Choroid plexus epithelial cell (primary cell): ENCODE measurements at places on chromosomes 2 and 18.

DNA sequence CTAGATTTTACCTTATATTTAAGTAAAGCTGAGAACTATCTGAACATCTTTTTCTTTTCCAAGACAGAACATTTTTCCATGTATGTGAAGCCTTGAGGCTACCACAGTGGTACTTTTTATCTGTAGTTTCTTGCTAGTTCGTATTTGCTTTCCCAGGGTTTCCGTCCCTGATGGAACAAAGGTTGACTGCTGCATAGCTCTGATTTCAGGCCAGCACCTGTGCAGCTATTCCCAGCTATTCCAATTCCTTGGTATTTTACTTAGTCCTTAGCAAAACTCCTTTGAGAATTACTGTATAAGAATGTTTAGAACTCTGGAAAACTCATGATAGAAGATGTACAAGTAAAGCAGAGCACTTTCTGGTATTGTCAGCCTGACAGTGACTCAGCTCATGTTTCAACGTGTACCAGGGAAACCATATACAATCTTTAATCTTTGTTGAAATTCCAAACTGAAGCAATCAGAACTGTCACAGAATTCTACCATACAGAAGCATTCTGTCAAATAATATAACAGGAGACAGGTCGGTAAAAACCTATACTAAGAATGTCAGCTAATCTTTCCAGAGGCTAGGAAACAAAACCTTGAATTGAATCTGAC, 162.2 kb downstream of the PKP4 start:
- peak; percentile 43 for DNase-seq

GRCh38 chr2:119025013-119025412, 83.0 kb downstream of the MARCO start:
- DNase-seq = no peak

DNA sequence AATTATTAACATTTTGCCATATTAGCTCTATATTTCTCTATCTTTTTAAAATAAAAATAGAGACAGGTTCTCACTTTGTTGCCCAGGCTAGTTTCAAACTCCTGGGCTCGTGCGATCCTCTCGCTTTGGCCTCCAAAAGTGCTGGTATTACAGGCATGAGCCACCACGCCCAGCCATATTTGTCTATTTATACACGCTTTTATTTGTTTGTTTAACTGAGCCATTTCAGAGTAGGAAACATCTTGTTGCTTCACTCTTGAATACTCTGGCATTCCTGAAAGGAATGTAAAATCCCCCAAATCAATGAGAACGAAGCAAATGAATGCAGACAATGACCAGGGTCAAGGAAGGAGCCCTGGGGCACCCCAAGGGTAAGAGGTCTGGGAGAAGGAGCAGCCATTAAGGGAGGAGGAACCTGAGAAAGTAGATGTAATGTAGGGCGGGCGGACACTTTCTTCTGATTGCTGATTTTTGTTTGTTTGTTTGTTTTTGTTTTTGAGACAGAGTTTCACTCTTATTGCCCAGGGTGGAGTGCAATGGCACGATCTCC, 31.7 kb upstream of the RAB1A start:
- DNase-seq = no peak

DNA sequence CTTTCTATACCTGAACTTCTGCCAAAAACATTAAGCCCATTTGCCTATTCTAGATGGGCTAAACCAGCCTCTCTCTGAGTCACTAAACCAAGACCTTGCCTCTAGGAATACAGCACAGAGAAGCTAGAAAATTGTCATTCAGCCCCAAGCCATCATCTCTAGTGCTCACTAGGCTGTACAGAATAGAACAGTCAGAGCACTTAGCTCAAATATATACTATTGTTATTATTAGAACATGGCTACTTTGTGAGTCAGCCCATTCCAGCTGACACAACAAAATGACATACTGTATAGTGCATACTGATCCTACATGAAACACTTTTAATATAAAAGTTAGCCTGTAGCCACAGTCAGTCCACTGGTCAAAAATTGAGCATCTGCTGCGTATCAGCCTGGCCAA, 418.8 kb downstream of the NRXN1 start:
- DNase-seq = peak; percentile 26

- DNase-seq = no peak
Observed at GRCh38 chr2:25158096-25158852, 10.1 kb downstream of the POMC start.

GRCh38 chr2:130744287-130745117, 10.8 kb upstream of the AMER3 start:
- no peak for DNase-seq

- peak; percentile 82 for DNase-seq
Observed at GRCh38 chr2:128584296-128584890, 265.7 kb upstream of the HS6ST1 start.

DNA sequence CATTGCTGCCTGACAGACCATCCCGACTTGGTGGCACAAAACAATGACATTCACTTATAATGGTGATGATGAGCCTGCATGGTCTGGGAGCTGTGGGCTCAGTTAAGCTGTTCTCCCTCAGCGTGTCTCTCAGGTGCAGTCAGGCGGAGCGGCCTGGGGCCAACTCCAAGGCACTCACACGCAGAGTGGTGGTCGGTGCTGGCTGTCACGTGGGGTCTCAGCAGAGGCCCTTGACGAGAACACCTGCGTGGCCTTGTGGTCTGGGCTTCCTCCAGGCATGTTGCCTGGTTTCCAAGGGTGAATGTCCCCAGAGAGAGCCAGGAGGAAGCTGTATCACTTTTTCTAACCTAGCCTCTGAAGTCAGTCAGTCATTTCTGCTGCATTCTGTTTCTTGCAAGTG, 29.8 kb downstream of the ARMC9 start:
- DNase-seq = no peak

DNA sequence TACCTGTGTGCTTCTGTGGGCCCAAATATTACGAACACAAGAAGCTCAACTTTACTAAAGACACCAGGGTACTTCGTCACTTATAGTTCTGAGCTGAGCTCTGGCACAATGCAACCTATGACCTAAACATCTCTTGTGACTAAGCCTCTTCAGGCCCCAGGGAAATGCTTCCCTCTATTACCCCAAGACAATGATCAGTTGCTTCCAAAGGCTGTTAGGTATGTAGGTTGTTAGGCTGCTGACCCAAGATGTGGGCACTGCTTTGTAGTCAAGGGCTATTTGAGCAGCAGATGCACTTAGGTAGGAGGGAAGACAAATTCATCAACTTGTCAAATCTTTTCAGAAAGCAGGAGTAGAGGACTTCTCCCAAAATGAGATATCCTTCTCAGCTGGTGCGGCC, 640.1 kb downstream of the EPHA4 start:
- DNase-seq = no peak

DNA sequence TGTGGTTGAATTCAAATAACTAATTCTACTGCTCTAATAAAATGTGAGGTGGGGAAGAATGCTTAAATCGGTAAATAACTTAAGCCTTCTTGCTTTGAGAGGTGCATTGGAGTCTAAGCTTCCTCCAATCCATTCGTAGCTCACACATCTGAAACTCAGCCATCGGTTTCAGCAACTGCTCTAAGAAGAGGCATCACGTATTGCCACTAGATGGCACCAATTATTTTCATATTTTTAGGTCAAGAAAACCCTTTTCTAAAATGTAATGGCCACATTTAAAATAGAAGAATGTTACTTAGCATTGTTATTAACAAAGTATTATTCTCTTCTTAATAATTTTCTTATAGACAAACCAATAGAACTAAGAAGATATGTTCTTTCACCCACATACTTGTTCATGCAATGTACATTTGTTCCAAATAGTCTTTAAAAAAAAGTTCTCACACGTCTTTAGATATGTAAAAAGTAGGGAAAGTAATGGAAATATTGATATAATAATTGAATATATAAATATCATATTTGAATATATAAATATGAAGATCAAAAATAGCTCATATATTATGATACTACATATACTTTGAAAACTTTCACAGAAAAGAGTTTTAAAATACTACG, 229.8 kb downstream of the CCDC178 start:
- peak; percentile 69 for DNase-seq

DNA sequence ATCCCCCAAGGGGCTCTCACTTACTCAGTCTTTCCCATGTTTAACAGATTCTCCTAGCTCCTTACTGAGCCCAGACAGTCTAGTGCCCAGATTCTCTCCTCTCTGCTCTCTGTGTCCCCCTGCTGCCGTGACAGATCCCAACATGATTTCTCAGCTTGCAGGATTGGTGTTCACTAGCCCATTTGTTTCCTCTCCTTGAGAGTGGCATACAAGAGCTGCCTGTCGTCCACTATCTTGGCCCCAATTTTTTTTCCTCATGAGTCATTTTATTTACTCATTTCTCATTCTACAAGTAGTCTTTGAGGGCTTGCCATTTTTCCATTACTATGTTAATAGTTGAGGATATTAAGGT, 199.9 kb upstream of the FN1 start:
- DNase-seq = peak; percentile 79

DNA sequence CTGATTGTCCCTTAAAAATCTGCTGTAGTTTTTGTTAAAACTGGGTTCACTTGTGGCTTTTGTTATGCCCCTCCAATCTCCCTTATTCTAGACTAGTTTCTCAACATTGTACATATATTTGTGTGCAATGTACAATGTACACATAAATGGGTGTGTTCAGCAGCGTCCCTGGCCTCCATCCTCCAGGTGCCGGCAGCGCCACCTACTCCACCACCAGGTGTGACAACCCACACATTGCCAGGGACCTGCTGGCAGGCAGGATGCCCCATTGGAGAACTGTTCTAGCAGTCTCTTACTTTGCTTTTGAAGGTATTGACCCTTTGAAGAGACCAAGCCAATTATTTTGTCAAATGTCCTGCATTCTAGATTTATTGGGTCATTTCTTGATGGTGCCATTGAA, 75.4 kb downstream of the SH3RF3 start:
- no peak for DNase-seq

GRCh38 chr2:30255466-30256408, 24.4 kb downstream of the LBH start:
- no peak for DNase-seq

DNA sequence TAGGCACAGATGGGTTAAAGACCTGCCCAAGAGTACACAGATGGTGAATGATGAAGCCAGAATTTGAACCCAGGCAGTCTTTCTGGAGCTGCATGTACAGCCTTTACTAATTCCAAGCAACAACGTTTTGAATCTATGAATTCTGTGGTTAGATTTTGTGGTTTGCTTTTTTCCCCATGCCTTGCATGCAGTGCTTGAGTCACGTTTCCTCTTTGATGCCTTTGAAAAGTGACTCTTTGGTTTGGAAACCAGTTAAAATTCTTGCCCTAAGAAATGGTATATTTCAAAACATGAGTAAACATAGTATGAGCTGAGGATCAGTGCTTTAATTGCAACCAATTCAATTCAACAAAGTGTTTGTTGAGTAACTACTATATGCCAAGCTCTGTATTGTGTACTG, 48.2 kb upstream of the PPM1B start:
- peak; percentile 90 for DNase-seq

- DNase-seq = peak; percentile 84
Observed at GRCh38 chr2:95115418-95115817, 6.2 kb downstream of the MRPS5 start.

DNA sequence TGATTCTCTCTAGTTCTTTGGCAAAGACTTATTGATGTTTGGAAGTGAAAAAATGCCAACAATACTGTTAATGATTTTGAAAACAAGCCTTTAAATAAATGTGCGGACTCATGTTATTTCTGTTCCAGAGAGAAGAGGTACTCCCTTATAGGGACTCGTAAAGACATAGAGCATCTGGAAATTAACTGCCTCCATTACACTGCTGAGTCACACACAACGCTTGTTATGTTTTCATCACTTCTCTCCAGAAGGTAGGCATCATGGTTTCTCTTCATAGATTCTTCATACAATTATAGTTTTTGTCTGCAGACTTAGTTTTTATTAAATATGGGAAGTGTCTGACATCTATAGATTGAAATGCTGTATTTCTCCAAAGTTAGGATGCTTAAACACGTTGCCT, 302.5 kb upstream of the EPC2 start:
- DNase-seq = no peak

- DNase-seq = no peak
Observed at GRCh38 chr2:222806526-222807137, 54.2 kb upstream of the ACSL3 start.

- no peak for DNase-seq
Observed at GRCh38 chr2:70214953-70215549, 24.2 kb upstream of the C2orf42 start.

DNA sequence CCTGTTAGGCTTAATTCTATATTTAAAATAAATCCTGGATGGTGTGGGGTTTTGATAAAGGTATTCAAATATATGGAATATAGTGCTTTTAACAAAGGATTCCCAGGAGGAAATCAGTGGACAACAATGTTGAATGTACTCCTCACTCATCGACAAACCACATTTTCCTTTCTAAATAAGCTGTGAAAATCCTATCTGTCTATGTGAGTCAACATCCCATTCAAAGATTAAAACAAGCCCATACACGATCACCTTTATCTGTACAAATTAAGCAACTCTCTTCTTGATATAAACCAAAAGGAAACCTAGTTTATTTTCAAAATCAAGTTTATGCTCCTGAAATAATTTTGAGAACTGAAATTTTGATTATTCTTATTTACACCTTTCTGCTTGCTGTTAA, 153.4 kb downstream of the ERBB4 start:
- DNase-seq = no peak

GRCh38 chr18:27314996-27315395, 129.9 kb upstream of the CHST9 start:
- no peak for DNase-seq

DNA sequence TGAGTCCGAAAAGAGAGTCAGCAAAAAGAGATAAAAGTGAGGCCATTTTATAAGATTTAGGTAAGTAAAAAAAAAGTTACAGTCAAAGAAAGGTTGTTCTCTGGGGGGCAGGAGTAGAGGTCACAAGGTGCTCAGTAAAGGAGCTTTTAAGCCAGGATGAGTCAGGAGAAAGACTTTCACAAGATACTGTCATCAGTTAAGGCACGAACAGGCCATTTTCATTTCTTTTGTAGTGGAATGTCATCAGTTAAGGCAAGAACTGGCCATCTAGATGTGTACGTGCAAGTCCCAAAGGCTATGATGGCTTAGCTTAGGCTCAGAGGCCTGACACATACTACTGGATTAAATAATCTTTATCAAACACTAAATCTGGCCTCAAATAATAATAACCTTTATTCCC, 1207.3 kb upstream of the FAM98A start:
- no peak for DNase-seq

DNA sequence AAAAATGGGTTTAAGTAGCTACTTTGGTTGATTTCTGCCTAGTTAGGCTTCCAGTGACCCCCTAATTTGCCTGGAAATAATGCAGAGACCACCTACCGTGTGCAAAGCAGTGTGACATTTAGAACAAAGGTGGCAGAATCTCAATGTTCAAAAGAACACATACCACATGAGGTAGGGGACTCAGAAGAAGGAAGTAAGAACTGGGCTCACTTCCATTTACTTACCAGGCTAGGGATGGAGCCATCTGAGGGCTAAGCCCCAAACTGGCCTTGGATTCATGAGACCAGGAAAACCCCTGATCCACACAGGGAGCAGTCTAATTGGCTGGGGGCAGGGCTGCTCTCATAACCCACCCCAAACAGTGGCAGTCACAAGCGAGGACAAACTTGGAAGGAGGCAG, 190.7 kb downstream of the NCKAP5 start:
- DNase-seq = no peak

GRCh38 chr2:16623031-16623430, 42.6 kb downstream of the CYRIA start:
- peak; percentile 97 for DNase-seq

- DNase-seq = peak; percentile 68
Observed at GRCh38 chr2:43318791-43319190, 92.4 kb upstream of the ZFP36L2 start.
